AG04450 (cell line): ENCODE measurements at places on chromosomes 16 and 17.

GRCh38 chr16:67242138-67242730, 5.0 kb downstream of the FHOD1 start:
- DNase-seq, result no peak

- DNase-seq, result no peak
These were observed 18.2 kb upstream of the ABR start for GRCh38 chr17:1197781-1198490.

- DNase-seq, result no peak
These were observed 1.4 kb upstream of the SLFN5 start for GRCh38 chr17:35241520-35241919.

DNA sequence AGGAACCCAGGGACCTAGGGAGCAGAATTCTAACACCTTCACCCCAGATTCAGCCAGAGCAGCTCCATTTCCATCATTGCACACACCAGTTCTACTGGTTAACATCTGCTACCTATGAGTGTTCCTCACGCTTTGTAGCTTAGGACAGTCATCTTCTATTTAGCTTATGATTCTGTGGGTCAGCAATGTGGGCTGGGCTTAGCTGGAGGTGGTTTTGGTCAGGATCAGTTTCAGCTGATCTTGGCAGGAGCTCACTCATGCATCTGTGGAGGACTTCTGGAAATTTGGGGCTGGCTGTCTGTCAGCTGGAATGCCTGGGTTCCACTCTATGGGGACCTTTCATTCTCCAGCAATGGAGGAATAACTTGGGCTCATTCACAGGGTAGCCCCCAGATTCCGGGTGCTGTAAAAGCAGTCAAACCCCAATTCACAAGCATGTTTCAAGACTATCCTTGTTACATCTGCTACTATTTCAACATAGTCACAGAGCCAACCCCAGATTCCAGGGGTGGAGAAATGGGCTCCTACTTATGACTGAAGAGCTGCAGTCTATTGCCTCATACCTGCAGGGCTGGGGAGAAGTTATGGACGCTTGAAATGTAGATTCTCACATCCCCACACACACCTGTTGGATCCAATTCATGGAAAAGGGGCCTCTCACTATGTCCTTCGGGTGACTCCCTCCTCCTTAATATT, 3.4 kb upstream of the HP start:
- DNase-seq, result no peak

- no peak for DNase-seq
These were observed 13.9 kb downstream of the MAP2K6 start for GRCh38 chr17:69428252-69428980.

DNA sequence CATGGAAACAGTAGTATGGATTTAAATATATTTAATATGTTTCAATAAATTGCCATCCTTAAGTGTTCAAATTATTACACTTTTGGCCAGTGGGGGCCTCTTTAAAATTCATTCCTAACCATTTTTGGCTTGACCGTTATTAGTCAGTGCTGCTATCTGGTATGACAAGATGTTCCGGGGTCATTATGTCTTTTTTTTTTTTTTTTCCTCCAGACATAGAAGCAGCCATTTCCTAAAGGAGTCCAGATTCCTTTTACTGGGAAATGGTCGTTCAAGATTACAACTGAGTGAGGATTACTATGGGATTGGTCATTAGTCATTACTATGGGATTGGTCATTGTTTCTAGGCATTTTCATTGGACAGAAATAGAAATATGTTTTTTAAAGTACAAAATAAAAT, 53.4 kb downstream of the NF1 start:
- no peak for DNase-seq

- DNase-seq, result no peak
These were observed 71.4 kb downstream of the MARF1 start for GRCh38 chr16:15571557-15571956.

DNA sequence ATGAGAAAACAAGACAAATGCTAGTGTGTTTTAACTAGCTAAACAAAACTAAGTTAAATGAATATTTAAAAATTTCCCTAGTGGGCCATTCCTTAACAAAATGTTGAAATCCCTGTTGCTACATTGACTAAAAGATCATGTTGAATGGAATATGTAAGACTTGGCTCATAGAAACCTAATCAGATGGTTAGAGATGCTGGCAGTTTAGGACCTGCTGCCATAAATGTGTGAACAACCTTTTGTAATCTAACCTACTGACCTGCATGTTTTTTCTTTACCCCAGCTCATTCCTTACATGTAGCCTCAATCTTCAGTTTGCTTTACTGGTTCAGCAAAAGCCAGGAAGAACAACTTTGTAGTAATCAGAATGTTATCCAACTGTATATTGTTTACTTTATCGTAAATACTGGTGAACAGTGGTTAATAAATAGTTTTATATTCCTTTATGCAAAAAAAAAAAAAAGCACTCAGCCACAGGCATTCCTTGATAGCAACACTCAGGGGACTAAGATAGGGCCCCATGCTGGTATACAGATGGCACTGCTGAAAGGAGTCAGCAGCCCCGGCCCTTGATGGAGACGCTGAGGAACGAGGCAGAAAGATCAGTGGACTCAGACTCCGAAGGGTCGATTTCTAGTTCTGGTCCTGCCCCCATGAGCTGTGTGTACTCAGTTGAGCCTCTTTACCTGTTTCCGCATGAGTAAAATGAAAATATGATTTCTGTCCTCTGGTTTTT, 78.2 kb downstream of the MARF1 start:
- no peak for DNase-seq

DNA sequence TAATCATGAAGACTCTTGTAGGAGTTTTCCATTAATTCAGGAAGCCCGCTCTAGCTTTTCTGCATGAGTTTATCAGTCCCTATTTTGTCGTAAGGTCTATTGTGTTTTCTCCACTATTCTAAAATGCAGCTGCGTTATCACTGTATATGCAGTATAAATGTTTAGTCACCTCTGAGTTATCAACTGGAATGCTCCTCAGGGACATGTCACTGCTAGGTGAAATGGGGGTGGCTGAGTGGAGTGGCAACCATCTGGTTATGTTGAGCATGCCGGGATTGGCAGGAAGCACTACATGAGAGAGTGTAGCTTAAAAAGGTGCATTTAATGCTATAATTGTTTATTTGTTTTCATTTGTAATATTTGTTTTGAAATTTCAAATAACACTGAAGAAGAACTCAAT, 285.2 kb upstream of the ELAC2 start:
- no peak for DNase-seq

DNA sequence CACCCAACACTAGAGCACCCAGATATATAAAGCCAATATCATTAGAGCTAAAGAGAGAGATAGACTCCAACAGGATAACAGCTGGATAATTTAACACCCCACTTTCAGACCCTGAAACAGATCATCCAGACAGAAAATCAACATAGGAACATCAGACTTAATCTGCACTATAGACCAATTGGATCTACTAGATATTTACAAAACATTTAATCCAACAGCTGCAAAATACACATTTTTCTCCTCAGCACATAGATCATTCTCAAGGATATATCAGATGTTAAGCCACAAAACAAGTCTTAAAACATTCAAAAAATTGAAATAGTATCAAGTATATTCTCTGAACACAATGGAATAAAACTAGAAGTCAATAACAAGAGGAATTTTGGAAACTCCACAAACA, 4.1 kb upstream of the CCL13 start:
- DNase-seq, result no peak

DNA sequence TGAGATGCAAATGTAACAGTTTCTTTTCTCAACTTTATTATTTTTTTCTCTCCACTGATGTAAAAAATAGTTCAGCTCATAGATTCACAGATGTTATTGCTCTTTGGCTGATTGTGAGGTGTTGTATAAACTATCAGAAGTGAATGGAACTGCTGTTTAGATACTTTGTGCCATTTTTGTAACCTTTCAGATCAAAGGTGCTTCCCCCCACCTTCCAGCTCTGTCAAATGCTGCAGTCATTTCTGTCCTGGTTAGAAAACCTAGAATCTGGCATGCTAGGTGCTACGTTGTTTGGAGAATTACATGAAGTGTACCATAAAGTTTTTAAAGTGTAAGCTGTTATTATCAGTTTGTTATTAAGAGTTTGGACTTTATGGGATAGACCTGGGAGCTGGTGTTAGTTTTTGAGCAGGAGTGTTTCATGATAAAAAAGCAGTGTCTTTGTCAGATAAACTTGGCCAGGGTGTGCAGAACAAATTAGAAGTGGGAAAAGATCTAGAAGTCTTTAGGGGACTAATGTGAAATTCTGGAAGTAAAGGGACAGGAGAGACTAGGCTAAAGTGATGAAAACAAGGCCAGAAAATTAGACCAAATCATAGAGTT, 1.8 kb upstream of the WIPI1 start:
- no peak for DNase-seq

DNA sequence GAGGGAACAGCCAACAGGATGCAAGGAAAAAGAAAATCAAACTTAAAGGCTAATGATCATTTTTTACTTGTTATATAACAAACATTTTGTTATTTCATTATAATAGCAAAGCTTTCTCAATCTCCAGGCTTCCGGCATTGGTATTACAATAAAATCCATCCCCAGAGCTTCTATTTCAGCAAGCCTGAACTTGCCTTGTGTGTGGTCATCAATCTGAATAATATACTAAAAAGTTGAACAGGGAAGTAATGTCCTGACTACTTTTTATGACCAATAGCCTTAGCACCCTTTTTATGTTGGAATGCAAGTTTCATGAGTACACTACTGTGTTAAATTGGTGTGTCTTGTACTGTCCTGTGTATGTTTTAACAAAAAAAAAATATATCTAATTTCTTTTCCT, 27.1 kb upstream of the VWA3A start:
- no peak for DNase-seq

DNA sequence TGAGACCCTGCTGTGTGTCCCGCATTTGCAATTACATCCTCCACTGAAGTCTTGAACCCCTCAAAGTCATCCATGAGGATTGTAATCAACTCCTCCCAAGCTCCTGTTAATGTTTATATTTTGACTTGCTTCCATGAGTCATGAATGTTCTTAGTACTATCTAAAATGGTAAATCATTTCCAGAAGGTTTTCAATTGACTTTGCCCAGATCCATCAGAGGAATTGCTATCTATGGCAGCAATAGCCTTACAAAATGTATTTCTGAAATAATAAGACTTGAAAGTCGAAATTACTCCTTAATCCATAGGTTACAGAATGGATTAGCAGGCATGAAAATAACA, 2.5 kb upstream of the C16orf87 start:
- DNase-seq, result no peak

DNA sequence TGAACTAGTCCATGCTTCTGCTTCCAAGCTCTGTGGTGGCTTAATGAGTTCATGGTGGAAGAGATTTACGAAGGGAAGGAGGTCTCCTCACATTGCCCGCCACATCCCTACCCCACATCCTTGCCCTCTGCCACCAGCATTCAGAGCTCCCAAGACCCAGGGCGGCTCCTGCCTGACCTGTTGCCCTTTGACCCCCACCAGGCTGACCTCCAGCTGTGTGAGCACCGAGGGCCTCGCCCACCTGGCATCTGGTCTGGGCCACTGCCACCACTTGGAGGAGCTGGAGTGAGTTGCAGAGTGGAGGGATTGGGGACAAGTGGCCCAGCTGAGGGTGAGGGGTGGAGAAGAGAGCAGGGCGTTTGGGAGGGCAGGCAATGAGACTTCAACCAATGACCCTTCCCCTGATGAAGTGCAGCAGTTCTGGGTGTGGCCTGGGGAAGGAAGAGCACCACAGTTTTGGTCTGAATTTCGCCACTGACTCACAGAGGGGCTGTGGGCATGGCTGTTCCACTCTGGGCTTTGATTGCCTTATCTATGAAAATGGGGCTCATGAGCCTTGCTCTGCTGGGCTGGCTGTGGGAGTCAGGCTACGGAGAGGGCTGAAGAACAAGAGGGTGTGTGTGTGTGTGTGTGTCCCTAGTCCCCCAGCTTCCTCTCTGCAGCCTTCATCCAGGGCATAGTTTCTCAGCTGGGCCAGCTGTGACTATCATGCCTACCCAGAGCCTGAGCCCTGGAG, 22.6 kb upstream of the CPNE2 start:
- DNase-seq, result no peak

DNA sequence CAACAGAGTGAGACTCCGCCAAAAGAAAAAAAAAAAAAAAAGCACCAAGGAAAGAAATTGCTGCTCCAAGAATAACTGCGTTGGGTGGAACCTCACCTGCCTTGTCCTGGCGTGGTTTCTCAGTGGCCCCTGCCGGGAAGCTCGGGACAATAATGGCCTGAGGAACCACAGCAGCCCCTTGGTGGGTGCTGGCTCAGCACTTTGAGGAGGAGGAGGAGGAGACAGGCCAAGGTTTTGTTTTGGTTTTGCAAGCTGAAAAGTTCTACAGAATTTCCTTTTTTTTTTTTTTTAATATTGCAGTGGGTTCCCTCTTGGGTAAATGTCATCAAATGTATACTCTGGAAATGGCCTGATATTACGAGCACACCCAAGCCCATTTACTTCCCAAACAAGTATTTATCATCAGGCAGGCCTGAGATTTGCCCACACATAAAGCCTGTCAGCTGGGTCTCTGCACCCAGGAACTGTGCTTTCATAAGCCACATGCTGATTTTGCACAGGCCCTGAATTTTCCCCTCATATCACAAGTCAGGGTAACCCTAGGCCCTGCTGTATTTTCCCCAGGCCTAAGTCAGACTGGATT, 78.3 kb downstream of the SOCS1 start:
- DNase-seq, result no peak

DNA sequence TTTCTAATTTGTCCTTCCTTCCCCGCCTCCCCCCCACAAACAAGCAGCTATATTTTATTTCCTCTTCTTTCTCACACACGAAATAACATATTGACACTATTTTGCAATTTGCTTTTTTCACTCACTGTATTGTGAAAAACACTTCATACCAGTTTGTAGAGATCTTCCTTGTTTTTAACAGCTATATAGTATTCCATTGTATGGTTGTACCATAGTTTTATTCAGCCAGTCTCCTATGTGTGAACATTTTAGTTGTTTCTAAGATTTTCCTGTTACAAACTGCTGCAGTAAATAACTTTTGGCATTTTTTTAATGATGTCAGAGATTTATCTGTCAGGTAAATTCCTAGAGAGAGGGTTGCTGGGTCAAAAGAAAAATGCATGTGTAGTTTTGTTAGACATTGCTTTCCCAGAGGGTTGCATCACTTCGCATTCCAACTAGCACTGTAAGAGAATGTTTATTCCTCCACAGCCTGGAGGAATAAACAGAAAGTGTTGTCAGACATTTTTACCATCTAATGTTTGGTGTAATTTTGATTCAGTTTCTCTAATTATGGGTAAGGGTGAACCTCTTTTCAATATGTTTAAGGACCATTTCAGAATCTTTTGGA, 101.2 kb downstream of the MRTFB start:
- peak; percentile 71 for DNase-seq

- DNase-seq, result no peak
These were observed 364.1 kb downstream of the WWOX start for GRCh38 chr16:78463591-78463990.

DNA sequence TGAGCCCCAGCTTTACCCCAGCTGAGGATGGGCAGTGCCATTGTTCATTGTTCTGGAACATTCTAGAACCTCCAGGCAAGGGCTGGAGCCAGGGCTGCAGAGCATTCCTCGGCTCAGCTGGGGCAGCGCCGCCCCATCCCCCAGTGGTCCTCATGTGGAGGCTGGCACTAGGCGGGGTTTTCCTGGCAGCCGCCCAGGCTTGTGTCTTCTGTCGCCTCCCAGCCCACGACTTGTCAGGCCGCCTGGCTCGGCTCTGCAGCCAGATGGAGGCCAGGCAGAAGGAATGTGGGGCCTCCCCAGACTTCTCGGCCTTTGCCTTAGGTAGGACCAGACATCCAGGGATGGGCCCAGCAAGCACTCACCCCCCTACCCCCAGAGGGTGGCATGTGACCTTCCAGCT, at the start of gene TMEM95:
TSS of gene TMEM95 (plus strand) at position 104 of the 400 bp plus-strand sequence. CDS start at position 153, 49 bp downstream.
- DNase-seq, result no peak

GRCh38 chr16:52071101-52071500, 475.8 kb downstream of the TOX3 start:
- no peak for DNase-seq
